ENCODE measurements at places on chromosomes 3 and 15.

- no peak for DNase-seq
Observed at GRCh38 chr15:71248386-71248785, 133.1 kb downstream of the THSD4 start.

DNA sequence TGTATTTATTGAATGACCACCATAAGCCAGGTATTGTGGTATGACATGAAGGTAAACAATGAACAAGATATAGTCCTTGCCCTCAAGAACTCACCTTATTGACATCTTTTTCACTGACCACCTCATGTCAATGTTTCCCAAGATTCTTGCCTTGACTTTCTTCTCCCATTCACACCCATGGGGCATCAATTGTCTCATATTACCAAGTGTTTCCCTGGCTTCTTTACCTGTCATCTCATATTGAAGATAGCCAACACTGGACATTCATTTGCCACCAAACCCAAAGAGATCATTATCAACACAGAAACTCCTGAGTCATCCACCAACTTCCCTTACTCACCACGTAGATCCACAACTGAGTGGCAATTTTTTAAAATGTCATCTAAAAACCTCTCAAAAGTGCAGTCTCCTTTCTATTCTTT is 2.2 kb downstream of the EFHB start:
- DNase-seq, result no peak

DNA sequence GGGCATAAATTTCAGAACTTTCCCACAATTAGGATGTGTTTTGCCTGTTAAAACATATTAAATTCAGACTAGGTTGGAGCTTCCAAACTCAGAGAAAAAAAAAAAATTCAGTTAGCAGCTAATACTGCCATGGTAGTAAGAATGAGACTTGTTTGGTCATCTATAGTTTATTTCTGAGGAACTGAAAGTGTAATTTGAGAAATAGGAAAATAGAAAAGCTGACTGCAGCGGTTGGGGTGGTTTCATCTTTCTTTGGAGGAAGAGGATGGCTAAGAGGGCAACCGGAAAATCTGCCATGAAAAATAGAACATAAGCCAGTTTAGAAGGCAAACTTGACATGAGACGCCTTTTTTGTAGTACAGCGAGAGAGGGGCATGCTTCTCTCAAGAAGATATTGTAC is 371.2 kb upstream of the ROBO2 start:
- no peak for DNase-seq

GRCh38 chr15:25689592-25689991 is 173.5 kb downstream of the ATP10A start:
- no peak for DNase-seq

DNA sequence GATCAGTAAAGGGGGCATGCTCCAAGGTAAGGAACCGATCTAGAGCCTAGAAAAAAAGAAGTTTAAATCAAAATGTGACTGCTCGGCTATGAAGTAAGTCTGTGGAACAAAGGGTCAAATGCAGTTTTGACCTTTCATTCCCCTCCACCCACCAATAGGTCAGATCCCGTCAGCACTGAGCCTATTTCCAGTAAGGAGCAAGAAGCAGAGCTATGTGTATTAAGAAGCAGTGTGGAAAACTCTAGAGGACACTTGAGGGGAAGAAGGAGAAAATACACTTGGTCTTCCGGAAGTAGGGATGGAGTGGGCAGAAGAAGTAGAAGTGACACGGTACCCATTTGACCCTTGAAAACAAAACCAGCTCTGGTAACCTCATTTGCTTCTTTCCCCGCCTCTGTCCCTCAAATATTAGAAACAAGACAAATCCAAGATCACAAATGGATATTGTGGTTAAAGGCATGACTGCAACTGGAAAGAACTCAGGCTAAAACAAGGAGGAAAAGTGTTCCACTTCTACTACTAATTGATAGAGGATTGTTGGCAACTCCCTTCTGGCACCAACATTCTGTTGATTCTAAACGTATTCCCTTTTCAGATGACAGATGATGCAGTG is 888.3 kb upstream of the NR2F2 start:
- no peak for DNase-seq

GRCh38 chr3:47440131-47440530 is 35.6 kb downstream of the SCAP start:
- DNase-seq, result no peak

DNA sequence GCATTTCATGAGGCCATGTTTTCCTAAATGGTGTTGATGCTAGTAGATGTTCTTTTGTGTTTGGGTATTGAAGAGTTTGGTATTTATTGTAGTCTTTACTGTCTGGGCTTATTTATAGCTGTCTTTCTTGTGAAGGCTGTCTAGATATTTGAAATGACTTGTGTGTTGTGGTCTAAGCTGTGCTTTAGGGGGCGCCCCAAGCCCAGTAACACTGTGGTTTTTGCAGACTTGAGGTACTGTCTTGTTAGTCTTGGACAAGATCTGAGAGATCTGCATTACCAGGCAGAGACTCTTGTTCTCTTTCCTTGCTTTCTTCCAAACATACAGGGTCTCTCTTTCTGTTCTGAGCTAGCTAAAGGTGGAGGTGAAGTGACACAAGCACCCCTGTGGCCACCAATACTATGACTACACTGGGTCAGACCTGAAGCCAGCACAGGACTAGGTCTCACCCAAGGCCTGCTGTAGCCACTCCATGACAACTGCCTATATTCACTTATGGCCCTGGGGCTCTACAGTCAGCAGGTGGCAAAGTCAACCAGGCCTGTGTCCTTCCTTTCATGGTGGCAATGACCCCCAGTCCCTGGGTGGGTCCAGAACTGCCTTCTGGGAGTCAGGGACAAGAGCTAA is 152.1 kb upstream of the TBC1D5 start:
- DNase-seq, result no peak

GRCh38 chr3:50254577-50255250 is 14.2 kb upstream of the SEMA3B start:
- DNase-seq, result no peak

- DNase-seq, result no peak
Observed at GRCh38 chr3:64687086-64687780, 567 bp downstream of the ADAMTS9 start.

DNA sequence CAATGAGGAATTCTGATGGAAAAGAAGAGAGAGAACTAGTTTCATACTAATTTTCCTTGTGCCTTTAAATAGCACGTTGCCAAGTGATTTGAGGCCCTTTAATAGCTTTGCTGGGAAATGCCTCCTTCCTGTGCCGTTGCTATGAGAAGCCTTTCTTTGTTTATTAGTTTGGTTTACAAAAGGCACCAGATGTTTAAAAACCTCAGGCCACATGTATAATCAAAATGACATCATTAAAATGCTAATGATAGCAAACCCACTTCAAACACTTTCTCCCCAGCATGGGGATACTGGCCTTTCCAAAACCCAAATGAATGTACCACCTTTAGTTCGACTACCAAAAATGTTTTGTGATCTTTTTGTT is 50.0 kb upstream of the TBC1D23 start:
- DNase-seq, result peak; percentile 37

- DNase-seq, result no peak
Observed at GRCh38 chr3:123071146-123071545, 4.3 kb downstream of the PDIA5 start.

All from GM13977 (cell line).